ENCODE measurements at places on chromosomes 3 and 15. TPM values are rescaled to one million over a fixed set of nuclear protein-coding genes. Genes with fewer than 3 reads are reported as not detected.

The MASP1 gene
- total RNA-seq = 0.60 TPM

The TUSC7 gene
- not detected for total RNA-seq

The RBPMS2 gene
- 37.5 TPM for total RNA-seq

The GP9 gene
- total RNA-seq = not detected

The CCDC39 gene
- 0.22 TPM for total RNA-seq

The GNB4 gene
- total RNA-seq = 1.4 TPM

The GP5 gene
- total RNA-seq = 0.18 TPM

The RSRC1 gene
- total RNA-seq = 50.6 TPM

GRCh38 chr3:175161291-175161690, 302.2 kb downstream of the NAALADL2 start:
- H3K4me1 ChIP-seq = peaks cover 3% of the 10 kb centered on the region
- no peaks in the 10 kb centered on the region for H3K27me3 ChIP-seq
- H3K27ac ChIP-seq = no peak overlapping the region
- H3K36me3 ChIP-seq = no peaks in the 10 kb centered on the region

GRCh38 chr3:123552095-123552714, 32.6 kb downstream of the HACD2 start:
- no peak overlapping the region for H3K27ac ChIP-seq
- H3K36me3 ChIP-seq = peaks cover 52% of the 10 kb centered on the region
- H3K27me3 ChIP-seq = no peaks in the 10 kb centered on the region
- no peak overlapping the region for H3K4me3 ChIP-seq

GRCh38 chr3:51353131-51353530, 32.0 kb upstream of the MANF start:
- H3K36me3 ChIP-seq = peaks cover 8% of the 10 kb centered on the region
- H3K27me3 ChIP-seq = no peaks in the 10 kb centered on the region
- H3K27ac ChIP-seq = no peak overlapping the region
- peaks cover 15% of the 10 kb centered on the region for H3K4me1 ChIP-seq

DNA sequence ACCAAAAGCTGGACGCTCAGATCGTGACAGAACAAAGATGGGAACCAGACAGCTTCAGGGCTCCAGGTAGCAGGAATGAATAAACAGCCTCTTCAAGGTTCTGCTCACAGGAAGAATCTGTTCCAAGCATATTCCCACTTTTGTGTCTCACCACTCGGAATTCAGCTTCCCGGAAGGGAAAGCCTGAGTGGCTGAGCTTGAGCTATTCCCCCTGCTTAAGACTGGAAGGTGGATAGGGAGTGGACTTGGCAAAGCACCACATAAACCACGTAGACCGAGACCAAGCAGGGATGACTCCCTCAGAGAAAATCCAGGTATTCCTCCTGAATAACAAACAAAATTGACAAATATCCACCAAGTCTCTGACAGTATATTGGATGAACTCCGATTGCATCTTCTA, 180.2 kb upstream of the NR2F2 start:
- peaks cover 18% of the 10 kb centered on the region for H3K4me1 ChIP-seq
- H3K36me3 ChIP-seq = no peaks in the 10 kb centered on the region
- no peak for DNase-seq
- H3K27me3 ChIP-seq = no peaks in the 10 kb centered on the region
- no peak overlapping the region for H3K4me3 ChIP-seq
- H3K27ac ChIP-seq = no peak overlapping the region

DNA sequence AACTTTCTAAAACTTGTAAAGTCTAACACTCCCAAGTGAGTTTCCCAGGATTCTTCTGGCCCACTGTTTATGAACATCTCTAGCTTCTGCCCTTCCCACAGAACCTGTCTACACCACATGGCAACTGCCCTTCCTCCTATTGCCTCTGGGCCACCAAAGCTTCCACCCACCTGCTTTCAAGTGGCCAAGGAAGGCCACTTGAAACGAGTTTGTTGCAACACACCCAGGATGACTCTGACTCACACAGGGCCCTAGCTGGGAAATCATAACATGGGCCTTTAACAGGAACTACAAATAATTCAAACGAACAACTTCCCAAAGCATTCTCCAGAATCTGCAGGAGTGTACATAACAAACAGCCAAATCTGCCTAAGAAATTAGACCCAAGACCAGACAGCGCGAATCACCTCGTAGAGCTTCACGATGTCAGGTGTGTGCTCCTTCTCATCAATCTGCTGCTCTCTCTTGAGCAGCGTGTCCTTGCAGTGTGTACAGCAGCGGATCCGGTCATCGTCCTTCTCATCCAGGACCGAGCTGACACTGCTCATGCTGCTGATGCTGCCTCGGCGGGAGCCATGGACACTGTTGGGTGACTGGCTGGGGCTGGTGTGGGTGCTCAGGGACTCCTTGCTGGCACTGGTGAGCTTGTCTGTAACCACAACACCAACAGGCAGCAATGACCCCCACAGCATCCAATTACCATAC, 16.8 kb downstream of the RBSN start:
- no peak overlapping the region for H3K4me3 ChIP-seq
- no peaks in the 10 kb centered on the region for H3K4me1 ChIP-seq
- DNase-seq = no peak
- no peak overlapping the region for H3K27ac ChIP-seq
- peaks cover 37% of the 10 kb centered on the region for H3K36me3 ChIP-seq

- H3K27ac ChIP-seq = no peak overlapping the region
- no peak overlapping the region for H3K4me3 ChIP-seq
- H3K4me1 ChIP-seq = no peaks in the 10 kb centered on the region
- no peaks in the 10 kb centered on the region for H3K27me3 ChIP-seq
- no peaks in the 10 kb centered on the region for H3K36me3 ChIP-seq
Measured at GRCh38 chr3:140187656-140188221, 252.8 kb downstream of the CLSTN2 start.

GRCh38 chr3:128998561-128998960, 2.5 kb upstream of the EFCC1 start:
- H3K36me3 ChIP-seq = no peaks in the 10 kb centered on the region
- DNase-seq = no peak
- peaks cover 34% of the 10 kb centered on the region for H3K27me3 ChIP-seq

DNA sequence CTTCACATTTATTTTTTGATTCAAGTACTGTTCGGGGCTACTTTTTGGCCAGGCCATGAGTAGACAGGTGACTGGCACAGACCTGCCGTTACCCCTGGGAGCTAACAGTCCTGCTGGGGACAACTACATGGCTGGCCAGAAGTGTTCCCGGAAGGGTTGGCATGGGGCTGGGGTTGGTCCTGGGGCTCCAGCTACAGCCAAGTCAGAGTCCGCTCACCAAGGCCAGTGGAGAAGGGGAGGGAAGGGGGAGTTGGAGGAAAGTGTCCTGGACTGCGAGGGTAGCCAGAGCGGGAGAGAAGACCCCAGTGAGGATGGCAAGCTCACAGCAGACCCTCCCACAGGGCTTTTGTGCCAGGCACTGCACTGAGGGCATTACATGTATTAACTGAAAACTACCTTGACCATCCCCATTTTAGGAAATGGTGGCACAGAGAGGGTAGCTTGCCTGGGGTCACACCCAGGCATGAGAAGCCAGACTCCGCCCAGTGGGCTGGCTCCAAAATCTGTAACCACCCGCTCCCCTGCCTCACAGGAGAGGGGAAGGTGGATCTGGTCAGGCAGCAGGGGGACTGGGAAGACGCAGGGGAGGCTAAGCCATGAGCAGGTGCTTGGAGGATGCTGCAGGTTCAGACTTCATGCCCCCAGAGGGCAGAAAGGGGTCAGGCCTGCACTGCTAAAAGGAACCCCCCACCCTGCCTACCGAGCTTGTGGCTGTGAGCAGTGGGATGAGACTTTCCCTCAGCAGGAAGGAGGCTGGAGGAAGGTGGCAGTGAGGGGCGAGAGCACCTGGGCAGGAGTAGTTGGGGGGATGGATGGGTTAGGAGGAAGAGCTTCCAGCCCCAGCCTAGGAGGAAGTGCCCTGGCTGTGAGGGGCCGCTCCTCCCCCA, 38.3 kb upstream of the ESYT3 start:
- peaks cover 12% of the 10 kb centered on the region for H3K4me1 ChIP-seq
- H3K27me3 ChIP-seq = peaks cover 27% of the 10 kb centered on the region
- no peak overlapping the region for H3K4me3 ChIP-seq
- DNase-seq = no peak
- H3K27ac ChIP-seq = no peak overlapping the region
- H3K36me3 ChIP-seq = peaks cover 6% of the 10 kb centered on the region

DNA sequence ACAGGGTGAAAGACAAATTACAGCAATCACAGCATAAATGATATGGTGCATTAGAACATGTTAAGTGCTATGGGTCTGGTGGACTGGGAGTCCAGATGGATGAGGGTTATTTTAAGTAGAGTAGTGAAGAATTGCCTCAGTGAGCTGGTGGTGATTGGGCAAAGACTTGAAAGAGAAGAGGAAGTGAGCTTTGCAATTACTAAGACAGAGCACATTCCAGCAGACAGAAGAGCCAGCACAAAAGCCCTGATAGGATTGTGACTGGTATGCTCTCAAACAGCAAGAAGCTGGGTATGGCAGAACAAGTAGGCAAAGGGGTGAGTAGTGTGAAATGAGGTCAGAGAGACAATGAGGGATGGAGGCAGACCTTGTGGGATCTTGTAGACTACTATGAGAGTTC, 2.1 kb upstream of the ACKR4 start:
- H3K36me3 ChIP-seq = peaks cover 3% of the 10 kb centered on the region
- no peak overlapping the region for H3K4me3 ChIP-seq
- DNase-seq = no peak
- H3K27me3 ChIP-seq = no peaks in the 10 kb centered on the region
- H3K4me1 ChIP-seq = no peaks in the 10 kb centered on the region

DNA sequence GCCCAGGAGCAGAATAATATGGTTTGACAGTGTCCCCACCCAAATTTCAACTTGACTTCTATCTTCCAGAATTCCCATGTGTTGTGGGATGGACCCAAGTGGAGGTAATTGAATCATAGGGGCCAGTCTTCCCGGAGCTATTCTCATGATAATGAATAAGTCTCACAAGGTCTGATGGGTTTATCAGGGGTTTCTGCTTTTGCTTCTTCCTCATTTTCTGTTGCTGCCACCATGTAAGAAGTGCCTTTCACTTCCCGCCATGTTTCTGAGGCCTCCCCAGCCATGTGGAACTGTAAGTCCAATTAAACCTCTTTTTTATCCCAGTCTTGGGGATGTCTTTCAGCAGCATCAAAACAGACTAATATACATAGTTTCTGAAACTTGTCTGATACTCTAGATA, 28.4 kb upstream of the ATP2C1 start:
- H3K36me3 ChIP-seq = no peaks in the 10 kb centered on the region
- no peak overlapping the region for H3K4me3 ChIP-seq
- DNase-seq = no peak
- H3K27ac ChIP-seq = no peak overlapping the region
- peaks cover 4% of the 10 kb centered on the region for H3K4me1 ChIP-seq
- H3K27me3 ChIP-seq = no peaks in the 10 kb centered on the region

- H3K4me1 ChIP-seq = peaks cover 25% of the 10 kb centered on the region
- no peak for DNase-seq
- no peak overlapping the region for H3K4me3 ChIP-seq
Measured at GRCh38 chr15:40937762-40938535, 8.8 kb downstream of the DLL4 start.

DNA sequence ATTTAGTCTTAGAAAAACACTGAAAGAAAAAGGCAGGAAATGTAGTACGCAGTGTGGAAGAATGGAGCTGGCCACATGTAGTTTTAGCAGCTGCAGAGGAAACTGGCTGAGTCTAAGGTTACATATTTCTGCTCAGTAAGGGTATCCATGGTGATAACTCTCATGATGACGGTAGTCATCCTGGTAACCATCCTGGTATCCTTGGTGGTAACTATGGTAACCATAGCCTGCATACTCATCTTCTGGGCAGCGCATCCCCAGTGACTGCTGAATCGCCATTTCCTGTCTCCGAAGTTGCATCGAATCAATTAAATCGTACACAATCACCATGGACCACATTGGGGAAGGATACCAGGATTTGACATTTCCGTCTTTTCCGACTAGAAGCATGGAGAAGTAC, 35.7 kb downstream of the CCDC80 start:
- H3K4me3 ChIP-seq = no peak overlapping the region
- no peaks in the 10 kb centered on the region for H3K4me1 ChIP-seq
- H3K27ac ChIP-seq = no peak overlapping the region
- no peak for DNase-seq

- H3K27me3 ChIP-seq = no peaks in the 10 kb centered on the region
- peaks cover 52% of the 10 kb centered on the region for H3K36me3 ChIP-seq
- no peak overlapping the region for H3K27ac ChIP-seq
- H3K4me3 ChIP-seq = no peak overlapping the region
- H3K4me1 ChIP-seq = no peaks in the 10 kb centered on the region
Measured at GRCh38 chr3:50112462-50112861, 23.7 kb downstream of the RBM5 start.

GRCh38 chr15:63231706-63232105, 42.3 kb downstream of the RAB8B start:
- H3K4me3 ChIP-seq = no peak overlapping the region
- DNase-seq = no peak
- no peaks in the 10 kb centered on the region for H3K27me3 ChIP-seq

DNA sequence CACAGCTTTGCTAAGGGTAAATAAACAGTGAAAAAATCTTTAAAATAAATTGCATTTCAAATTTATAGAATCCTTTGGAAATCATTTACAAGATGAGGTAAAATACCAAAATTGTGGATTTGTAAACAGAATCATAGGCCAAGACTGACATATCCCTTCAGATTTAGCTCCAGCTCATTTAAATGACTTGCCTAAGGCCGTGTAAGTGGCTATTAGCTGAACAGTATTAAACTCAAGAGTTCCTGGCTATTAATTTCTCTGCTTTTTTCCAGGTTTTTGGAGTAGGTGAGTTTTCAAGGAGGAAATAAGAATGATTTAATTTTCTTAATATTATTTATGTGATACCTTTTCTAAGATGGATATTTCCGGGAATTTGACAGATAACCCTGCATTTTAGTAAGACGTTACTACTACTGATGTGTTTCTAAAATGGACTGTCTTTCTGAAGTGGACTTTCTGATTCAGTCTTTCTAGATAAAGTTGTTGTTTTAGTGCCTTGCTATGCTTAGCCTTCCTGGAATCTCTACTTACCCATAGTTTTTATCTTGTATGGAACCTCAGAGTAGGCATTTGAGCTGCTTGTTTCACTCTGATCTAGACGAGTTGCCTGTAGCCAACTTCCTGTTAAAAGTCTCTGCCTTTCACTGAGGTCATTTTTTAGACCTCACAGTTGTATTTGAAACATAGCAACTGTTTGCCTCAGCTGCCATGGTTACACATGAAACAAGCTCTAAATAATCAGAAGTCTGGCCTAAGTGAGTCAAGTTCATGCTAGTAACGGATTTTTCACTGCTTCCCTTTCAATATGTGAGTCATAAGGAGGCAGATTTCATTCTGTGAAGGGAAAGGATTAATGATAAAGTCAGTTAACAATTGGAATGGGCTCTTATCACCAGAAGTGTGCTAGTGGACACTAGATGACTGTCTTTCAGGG, 127.0 kb downstream of the KLHL25 start:
- peaks cover 39% of the 10 kb centered on the region for H3K36me3 ChIP-seq
- DNase-seq = no peak
- no peaks in the 10 kb centered on the region for H3K27me3 ChIP-seq
- peaks cover 9% of the 10 kb centered on the region for H3K4me1 ChIP-seq
- no peak overlapping the region for H3K4me3 ChIP-seq
